ENCODE measurements at places on chromosomes 16 and 17.

- DNase-seq = no peak
These were observed at the start of gene ACSM5 for GRCh38 chr16:20409398-20410120. Gene ACSM5 (plus strand): TSS chr16:20409534. CDS start chr16:20411485, 1,951 bp downstream.

DNA sequence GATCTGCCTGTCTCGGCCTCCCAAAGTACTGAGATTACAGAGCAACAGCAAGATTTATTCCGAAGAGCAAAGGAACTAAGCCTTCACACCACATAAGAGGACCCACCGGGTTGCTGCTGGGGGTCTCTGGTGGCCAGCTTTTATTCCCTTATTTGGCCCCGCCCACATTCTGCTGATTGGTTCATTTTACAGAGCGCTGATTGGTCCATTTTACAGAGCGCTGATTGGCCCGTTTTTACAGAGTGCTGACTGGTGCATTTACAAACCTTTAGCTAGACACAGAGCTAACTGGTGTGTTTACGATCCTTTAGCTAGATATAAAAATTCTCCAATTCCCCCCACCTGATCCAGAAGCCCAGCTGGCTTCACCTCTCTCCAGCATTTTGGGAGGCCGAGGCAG is 26.3 kb downstream of the COPRS start:
- DNase-seq = no peak

GRCh38 chr16:18050234-18050633 is 286.3 kb downstream of the NPIPA8 start:
- no peak for DNase-seq

- DNase-seq = no peak
These were observed 16.8 kb upstream of the RBFOX1 start for GRCh38 chr16:7315813-7316212.

- DNase-seq = no peak
These were observed 23.1 kb upstream of the MEIOB start for GRCh38 chr16:1895068-1895467.

DNA sequence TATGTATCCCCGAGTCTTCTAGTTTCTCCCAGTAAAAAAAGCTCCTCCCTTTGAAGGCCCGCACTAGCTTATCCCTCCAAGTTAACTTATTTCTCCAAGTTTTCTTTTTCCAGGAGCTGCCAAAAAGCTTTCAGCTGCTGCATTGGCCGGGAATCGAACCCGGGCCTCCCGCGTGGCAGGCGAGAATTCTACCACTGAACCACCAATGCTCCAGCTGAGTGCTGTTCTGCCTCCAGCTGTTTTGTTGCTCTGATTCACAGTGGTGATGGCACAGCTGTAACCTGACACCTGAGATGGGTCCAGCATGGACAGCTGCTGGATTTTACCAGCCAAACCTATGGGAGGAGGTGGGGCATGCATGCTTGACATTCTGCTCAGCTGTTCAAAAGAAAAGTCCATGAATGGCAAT is 22.1 kb downstream of the VAC14 start:
- no peak for DNase-seq

- no peak for DNase-seq
These were observed 22.6 kb upstream of the SPATA32 start for GRCh38 chr17:45284176-45285140.

GRCh38 chr17:20774472-20775135 is 195.1 kb downstream of the CDRT15L2 start:
- DNase-seq = no peak

DNA sequence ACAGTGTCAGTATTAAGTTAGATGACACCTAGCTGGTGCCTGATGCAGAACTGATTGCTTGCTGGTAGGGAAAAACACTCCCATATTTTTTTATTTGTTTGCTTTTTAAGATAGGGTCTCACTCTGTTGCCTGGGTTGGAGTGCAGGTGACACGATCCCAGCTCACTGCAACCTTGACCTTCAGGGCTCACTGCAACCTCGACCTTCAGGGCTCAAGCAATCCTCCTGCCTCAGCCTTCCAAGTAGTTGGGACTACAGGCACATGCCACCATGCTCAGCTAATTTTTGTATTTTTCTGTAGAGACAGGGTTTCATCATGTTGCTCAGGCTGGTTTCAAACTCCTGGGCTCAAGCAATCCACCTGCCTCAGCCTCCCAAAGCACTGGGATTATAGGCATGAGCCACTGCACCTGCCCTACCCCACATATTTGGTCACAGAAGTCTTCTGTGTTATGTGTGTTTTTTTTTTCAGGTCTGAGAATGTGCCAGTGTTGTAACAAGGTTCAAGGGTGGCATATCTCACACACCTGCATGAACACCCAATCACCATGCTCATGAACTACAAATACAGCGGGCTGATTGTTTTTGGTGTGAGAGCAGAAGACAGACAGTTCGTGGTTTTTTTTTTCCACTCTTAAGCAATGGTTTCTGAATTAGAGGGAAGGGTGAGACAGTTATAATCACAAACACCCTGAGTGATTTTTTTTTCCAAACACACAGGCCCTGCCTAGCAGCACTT is 22.8 kb downstream of the SPAG9 start:
- no peak for DNase-seq

GRCh38 chr17:50981279-50981678 is 115.1 kb upstream of the TOB1 start:
- DNase-seq = no peak

GRCh38 chr16:14377326-14377725 is 252.7 kb downstream of the PARN start:
- no peak for DNase-seq

- DNase-seq = no peak
These were observed 4.9 kb upstream of the PHAF1 start for GRCh38 chr16:67104845-67105244.

DNA sequence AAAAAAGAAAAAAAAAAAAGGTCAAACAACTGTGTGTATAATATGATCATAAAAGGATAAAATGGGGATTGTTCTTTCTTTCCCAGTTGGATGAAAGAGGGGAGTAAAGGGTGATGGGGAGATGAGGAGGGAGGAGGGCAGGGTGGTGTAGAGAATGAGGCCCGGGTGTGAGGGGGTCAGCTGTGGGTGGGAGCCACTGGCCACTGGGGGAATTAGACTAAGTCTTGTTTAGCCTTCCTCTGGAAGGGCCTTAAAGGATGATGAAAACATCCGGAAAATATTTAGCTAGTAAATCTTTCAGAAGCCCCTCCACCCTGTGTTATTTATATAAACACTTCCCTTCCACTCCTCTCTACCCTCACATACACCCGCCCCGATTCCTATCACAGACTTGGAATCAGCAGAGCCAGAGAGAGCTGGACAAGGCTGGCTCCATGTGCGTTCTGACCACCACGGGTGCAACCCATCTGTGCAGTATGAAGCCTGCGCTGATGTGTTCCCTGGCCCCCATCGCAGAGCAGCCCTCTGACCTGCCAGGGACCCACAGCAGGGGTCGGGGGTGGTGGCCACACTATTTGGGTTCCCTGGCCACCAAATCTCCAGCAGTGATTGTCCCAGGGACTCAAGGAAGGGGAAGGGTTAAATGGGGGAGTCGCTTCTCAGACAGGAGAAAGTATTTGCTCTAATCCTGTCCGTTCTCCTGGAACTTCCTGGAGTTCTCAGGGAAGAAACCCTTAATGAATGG is 72.7 kb downstream of the GAS7 start:
- DNase-seq = no peak

GRCh38 chr16:2692251-2692947 is 10.1 kb downstream of the KCTD5 start:
- DNase-seq = no peak

DNA sequence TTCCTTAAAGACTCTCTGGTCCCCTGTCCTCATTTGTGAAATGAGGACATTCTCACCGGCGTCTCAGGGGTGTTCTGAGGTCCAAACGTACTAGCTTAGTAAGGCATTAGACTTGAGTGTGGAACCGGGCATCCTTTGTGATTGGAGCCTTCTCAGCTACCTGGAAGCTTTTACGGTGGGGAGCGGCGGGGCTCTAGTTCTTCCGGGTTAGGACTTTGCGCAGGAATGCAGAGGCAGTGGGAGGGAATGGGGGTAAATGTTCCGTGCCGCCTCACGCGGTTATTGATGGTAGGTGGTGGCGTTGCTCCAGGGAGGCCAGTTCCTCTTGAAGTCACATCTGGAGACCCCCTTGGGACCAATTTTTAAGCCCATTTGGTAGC is 113.6 kb downstream of the SNX29 start:
- DNase-seq = no peak

DNA sequence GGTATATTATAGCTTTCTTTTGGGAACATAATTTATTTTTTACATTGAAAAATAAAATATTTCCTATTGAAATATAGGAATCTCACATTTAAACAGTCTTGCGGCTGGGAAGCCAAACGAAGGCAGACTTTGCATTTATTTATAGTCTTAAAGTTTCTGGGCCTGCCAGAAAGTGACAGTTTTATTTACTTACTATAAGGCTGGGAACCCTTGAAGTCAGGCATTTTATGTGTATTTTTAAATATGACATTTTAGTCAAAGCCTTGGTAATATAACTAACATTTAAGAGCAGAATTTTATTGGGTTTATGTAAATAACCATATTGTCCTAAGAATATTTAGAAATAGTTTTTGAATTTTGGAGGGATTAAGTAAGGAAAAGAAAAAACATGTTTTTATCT is 97.5 kb downstream of the TANGO6 start:
- DNase-seq = no peak

GRCh38 chr16:54289945-54290832 is 3.6 kb upstream of the IRX3 start:
- no peak for DNase-seq

GRCh38 chr16:10521681-10522274 is 58.6 kb downstream of the EMP2 start:
- DNase-seq = peak; percentile 83

DNA sequence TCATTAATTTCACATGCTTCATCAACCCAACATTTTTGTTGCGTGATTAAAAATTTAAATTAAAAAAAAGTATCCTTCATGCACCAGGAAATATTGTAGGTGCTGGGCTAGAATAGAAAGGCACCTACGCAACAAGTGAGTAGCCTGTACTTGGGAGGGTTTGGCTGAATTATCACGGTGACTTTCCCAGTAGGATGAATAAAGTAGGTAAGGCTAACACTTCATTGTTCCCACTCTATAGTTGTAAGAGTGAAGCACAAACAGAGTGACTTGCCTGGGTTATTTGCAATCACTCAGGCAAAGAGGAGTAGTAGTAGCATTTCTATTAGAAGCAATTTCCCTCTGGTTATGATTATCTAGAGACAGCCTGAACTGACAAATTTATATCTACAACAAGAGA is 62.5 kb downstream of the DNAH3 start:
- no peak for DNase-seq

DNA sequence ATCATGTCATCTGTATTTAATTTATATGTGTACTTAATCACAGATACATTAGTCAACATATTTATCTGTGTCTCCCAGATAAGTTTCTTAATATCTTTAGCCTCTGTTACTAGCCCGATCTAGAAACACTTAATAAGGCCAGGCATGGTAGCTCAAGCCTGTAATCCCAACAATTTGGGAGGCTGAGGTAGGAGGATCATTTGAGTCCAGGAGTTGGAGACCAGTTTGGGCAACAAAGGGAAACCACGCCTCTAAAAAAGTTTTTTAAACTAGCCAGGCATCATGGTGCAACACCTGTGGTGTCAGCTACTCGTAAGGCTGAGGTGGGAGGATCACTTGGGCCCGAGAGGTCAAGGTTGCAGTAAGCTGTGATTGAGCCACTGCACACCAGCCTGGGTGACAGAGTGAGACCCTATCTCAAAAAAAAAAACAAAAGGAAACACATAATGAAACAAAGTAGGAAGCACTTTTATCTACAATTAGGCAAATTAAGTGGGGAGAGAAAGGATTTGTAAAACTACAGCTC is 9.4 kb downstream of the SKA2 start:
- no peak for DNase-seq

DNA sequence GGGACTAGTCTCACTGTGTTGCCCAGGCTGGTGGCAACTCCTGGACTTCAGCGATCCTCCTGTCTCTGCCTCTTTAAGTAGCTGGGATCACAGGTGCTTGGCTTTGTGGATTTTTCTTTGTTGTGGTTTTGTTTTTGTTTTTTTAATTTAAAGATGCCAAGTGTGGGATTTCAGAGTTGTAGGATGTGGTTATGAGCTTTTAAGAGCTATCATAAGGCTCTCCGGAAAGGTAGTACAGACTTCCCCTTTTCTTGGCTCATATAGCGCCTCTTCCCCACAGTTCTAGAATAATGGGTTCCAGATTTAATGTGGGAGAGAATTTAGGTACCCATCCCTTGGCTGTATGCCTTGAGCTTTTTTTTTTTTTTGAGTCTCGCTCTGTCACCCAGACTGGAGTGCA is 17.1 kb downstream of the AKAP1 start:
- DNase-seq = peak; percentile 7

- DNase-seq = no peak
These were observed 18.3 kb downstream of the CDIPT start for GRCh38 chr16:29844575-29845331.

- DNase-seq = no peak
These were observed 87.8 kb upstream of the IRX5 start for GRCh38 chr16:54842743-54843423.

DNA sequence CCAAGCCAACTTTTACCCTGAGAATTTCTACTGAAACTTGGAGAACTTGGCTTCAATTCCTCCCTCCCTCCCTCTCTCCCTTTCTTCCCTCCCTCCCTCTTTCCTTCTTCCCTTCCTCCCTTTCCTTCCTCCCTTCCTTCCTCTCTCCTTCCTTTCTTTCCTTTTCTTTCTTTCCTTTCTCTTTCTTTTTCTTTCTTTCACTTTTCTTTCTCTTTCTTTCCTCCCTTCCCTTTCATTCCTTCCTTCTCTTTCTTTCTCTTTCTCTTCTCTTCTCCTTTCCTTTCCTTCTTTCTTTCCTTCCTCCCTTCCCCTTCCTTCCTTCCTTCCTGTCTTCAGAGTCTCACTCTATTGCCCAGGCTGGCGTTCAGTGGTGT is 268.1 kb upstream of the SDK2 start:
- DNase-seq = no peak

- no peak for DNase-seq
These were observed 3.3 kb upstream of the CARHSP1 start for GRCh38 chr16:8872071-8872470.

GRCh38 chr17:72761431-72761830 is 331.1 kb downstream of the SLC39A11 start:
- peak; percentile 77 for DNase-seq

DNA sequence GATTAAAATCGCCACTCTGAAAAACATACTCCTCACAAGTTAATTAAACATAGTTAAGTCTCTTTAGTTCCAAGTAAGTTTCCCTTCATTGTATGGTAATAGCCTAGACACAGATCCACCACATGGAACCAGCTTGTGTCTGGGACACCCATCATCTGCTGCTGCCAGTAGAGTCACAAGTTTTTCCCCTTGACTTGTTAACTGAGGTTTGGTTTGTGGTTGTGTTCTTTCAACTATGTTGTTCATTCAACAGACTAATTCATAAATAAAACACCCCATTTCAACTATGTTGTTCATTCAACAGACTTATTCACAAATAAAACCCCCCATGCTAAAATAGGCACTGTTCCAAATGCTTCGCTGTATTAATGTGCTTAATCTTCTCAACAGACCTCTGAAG is 24.4 kb downstream of the YWHAE start:
- DNase-seq = no peak
